ENCODE measurements at places on chromosomes 5 and 9.

GRCh38 chr9:3893519-3893918 lies 367.7 kb upstream of the RFX3 start:
- no peak for DNase-seq

- DNase-seq, result no peak
These were observed 245.8 kb upstream of the GAS1 start for GRCh38 chr9:87193151-87193550.

- DNase-seq, result no peak
These were observed 54.0 kb downstream of the AOPEP start for GRCh38 chr9:94780516-94780950.

GRCh38 chr9:15310107-15310850 lies 3.3 kb upstream of the TTC39B start:
- no peak for DNase-seq

DNA sequence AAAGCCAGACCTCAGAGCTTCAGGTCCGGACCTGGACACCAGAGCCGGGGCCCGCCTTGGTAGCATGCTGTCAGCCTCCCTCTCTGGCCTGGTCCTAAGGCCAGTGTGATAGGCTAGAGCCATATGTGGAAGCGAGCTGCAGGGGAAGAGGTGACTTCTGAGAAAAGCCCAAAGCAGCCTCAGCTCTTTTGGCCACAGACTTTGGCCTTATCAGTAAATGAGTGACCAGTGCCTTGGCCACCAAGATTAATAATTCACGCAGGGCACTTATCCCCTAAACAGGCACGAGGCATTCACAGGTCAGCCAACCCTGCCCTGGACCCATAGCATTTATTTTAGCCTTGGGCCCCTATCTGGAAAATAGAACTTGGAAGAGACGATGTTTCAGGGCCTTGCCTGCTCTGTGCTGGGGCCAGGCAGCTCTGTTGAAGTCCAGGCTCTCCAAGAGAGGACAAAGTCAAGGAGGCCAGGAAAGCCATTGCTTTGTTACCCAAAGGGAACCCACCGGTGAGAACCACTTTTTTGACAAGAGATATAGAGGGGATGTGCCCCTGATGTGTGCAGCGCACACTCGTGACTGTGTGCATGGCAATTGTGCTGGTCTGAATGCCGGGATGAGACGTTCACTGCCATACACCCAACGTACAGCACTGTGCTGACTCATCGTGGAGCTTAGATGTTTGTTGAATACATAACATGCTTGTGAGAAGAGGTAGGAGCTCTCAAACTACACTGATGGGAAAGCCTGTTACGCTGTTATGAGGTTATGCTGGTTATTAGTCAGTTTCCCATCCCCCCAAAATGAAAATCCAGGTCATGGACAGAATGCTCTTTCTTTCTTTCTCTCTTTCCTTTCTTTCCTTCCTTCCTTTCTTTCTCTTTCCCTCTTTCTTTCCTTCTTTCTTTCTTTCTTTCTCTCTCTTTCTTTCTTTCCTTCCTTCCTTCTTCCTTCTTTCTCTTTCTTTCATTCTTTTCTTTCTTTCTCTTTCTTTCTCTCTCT lies 5.0 kb upstream of the SLC34A1 start:
- DNase-seq, result no peak

- DNase-seq, result no peak
These were observed 18.8 kb downstream of the NUP214 start for GRCh38 chr9:131144201-131144600.

DNA sequence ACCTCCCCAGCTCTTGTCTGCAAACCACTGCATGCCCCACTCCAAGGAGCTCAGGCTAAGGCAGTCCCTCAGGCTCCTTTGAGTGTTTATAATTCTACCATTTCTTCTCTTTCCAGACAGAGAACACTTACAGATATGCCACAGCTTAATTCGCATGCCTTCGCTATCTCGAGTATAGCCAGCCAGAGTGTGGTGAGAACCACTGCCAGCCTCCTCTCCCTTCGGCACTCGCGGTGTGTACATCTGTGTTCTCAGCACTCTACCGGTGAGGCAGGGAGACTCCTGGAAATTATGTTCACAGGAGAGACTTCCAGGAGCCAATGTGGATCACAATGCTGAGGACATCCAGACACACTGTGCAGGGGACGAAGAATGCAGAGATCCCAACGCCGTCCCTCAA lies 143.7 kb upstream of the IRX1 start:
- no peak for DNase-seq

DNA sequence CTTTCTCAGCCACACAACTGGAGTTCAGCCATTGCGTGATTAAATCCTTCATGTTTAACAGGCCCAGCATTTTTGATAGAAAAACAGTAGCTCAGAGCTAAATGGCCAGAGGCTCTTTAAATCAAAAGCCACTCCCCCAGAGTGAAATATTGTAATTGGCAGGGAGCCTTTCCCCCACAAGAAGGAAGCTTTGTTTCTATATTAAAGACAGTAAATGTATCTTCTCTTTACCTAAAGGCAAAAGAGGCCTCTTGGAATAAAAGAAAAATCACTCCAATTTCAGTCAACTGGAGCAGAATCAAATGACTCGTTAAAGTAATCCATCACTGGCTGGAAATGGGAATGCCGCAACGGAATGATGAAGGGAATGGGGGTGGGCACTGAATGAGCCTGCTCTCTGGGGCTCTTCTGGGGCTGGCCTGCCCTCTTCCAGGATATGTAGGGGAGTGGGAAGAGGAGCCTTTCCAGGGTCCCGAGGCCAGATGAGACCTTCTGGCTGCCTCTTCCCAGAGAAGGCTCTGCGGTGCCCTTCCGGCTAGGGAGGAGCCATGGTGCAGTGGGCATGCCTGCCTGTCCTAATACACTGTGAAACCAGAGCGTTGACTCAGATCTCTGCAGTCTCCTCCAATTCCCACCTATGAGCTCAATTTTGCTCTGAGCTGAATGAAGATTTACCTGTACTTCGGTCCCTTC lies 45.2 kb downstream of the ANKDD1B start:
- DNase-seq, result no peak

GRCh38 chr5:39943811-39944210 lies 519.0 kb upstream of the DAB2 start:
- DNase-seq, result no peak

DNA sequence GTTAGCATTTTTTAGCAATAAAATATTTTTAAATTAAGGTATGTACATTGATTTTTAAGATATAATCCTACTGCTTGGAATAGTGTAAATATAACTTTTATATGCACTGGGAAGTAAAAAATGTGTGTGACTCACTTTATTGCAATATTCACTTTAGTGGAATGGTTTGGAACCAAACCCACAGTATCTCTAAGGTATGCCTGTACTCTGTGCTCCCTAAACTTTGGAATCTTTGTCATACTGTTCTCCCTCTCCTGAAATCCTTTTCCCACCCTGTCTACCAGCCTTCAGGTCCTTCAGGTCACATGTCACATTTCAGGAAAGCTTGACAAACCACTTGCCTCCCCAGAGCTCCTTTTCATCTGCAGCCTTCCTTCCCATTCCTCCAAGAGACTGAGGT lies 308.7 kb downstream of the SPOCK1 start:
- DNase-seq, result no peak

DNA sequence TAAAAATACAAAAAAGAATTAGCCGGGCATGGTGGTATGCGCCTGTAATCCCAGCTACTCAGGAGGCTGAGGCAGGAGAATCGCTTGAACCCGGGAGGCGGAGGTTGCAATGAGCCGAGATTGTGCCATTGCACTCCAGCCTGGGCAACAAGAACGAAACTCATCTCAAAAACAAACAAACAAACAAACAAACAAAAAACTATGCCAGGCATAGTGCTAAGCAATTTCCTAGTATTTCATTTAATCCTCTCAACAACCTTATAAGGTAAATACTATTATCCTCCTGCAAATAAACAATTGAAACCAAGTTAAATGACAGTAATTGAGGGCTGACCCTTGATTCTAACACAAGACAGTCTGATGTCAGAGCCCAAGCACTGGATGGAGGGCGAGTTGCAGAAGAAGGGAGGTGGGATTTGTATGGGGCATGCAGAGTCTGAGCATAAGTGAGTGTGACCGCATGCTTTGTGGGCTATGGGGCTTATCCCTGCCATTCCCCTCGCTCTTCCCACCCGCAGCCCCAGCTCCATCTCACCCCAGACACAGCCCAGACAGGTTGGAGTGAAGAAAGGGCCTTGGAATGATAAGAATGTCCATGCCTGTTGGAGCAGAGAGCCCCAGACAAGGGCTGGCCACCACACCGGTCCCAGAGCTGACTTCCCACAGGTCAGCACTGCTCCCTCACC lies 24.3 kb upstream of the RPS14 start:
- no peak for DNase-seq
